ENCODE measurements at places on chromosomes 12 and 14.

GRCh38 chr14:91796617-91797347 is 64.9 kb upstream of the CATSPERB start:
- no peak for DNase-seq

GRCh38 chr14:94682061-94682516 is 69.9 kb downstream of the SERPINA3 start:
- DNase-seq = no peak

DNA sequence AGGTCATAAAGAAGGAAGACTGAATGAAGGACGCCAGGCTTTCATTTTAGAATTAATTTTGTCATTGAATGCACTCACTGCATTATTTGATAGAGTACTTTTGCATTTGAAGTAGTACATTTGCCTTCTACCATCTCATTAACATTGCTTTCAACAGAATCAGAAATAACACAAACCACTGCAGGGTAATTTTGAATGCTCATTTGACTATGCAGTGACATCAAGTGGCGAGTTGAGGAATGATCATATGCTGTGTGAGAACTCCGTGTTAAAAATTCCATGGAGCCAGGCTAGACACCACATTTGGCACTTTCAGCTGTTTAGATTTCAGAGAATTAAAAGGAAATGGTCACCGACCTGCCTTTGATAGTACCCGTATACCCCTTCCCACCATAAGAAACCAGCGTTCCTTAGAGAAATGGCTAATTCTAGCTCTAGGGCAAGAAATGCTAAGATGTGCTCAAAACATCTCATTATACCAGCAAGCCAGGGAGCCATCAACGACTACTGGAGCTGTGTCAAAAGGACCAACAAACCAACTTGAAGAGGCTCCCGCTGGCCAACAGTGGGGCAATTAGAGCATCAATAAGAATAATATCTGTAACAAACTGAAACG is 16.5 kb downstream of the HEBP1 start:
- peak; percentile 7 for DNase-seq

DNA sequence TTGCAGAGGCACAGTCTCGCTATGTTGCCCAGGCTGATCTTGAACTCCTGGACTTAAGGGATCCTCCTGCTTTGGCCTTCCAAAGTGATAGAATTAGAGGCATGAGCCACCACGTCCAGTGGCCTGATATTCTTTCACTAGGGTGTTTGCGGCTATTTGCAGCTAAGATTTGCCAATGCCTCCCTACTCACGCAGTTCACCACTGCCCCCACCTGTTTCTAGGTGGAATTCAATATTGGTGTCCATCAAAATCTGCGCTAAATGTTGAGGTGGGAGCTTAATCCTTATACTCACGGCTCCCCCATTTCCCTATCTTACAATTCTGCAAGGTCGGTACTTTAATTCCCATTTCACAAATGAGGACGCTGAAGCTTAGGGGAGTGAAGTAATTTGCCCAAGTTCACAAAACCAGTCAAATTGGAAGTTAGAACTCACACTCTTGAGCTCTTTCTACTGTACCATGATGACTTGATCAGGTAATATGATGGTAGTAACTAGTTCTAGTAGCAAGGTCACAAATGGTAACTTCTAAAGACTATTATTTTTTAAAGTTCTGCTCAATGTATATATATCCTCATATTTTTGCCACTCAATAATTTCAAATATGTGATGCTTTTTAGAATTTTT is 22.1 kb upstream of the LRRC9 start:
- peak; percentile 80 for DNase-seq

- no peak for DNase-seq
Observed at GRCh38 chr12:91182636-91183455, at the start of gene DCN. Gene DCN, minus strand, starts transcription at chr12:91182817. Its CDS starts 4,265 bp downstream, at chr12:91178552.

- DNase-seq = no peak
Observed at GRCh38 chr12:13591059-13591458, 390.3 kb downstream of the GRIN2B start.

DNA sequence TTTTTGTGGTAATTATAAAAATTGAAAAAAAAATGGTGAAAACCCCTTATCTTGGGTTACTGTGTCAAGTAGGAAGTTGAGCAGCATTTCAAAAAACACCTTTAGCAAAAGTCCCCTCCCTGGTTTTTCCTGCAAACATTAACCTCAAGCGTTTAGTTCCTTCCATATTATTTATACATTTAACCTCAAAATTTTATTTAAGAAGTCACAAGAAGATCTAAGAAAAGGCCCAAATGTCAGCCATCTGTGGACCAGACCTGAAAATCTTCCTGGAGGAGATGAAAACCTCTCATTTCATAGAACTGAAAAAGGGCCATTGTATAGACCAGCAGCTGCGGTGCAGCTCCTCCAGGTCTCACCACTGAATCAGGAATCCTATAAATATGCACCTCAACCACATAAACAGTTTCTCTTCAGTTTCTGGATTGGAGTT is 40.4 kb upstream of the BTG1 start:
- no peak for DNase-seq

- no peak for DNase-seq
Observed at GRCh38 chr12:17579205-17580026, 510.6 kb downstream of the RERGL start.

DNA sequence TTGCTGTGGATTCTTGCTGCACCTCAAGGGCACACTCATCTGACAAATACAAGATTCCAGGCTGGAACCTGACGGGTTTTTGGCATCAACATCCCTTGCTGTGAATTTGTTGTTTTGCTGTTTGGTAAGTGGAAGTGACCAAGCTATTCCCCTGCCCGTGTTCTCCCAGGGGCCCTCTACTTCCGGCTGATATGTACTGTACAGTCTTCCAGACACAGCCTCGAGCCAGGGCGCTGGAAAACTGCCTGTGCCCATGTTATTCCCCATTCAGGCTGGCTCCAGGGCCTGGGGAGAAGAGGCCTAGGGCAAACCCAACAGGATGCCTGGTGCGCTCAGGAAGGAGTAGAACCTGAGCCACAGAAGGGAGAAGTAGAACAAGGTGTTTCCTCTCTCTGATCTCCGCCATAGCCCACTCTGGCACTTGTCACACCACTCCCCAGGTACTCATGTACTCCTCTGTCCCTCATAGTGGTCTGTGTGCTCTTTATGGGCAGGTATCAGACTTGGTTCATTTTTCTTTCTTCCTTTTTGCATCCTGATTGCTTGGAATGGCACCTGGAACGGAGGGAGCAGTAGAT is 67.8 kb upstream of the LTA4H start:
- no peak for DNase-seq

DNA sequence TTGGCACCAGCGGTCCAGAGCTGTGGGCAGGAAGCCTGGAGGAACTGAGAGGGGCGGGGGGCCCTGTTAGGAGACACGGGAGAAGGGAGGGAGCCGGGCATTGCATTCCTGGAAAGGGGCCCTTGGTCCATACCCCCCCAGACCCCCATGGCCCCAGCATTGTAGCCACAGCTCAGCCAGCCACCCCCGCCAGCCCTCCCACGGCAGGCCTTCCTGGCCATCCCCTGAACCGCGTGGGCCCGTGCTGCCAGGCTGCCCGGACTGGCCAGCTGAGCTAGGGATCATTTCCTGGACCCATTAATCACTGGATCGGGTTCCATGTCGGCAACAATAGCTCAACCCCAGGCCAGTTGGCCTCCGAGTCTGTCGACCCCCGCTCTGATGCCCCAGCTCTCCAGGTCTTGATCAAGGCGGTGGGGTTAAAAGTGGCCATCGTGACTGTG is 39.8 kb upstream of the DIO3 start:
- DNase-seq = no peak

DNA sequence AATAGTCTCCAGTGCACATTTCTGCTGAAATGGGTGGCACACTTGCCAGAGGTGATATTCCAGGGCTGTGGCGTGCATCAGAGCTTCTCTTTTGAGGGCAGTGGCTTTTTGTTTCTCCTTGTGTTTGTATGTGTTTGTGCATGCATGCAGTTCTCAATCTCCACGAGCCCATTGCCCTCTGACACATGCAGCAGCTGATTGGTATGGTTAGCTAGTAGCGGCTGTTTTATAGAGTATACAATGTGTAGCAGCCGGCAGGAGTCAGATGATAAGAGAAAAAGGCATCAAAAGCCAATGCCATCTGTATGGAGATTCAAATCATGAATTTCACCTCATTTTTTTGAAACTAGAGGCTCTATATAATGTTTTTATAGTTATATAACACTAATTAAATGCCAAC is 616.9 kb upstream of the STXBP6 start:
- no peak for DNase-seq

DNA sequence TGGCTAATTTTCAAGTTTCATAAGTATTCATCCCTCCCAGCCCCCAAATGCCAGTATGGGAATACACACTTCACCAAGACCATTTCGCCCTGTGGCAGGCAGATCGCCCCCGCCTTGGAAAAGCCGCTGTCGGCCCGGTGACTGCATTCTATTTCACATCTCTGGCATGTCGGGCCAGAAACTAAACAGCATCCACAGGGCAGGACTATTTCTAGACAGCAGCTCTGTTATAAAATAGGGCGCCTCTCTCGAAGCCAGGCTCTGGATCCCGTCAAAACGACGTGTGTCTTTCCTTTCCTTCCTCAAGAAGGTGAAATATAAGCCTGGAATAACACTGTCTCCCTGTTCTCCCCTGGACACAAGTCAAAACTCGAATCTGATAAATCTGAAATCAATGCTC is 56.8 kb downstream of the GSC start:
- DNase-seq = no peak

GRCh38 chr12:48961331-48961730 is 4.0 kb upstream of the ARF3 start:
- DNase-seq = no peak

GRCh38 chr14:86532219-86532618 is 1002.3 kb downstream of the FLRT2 start:
- DNase-seq = no peak

DNA sequence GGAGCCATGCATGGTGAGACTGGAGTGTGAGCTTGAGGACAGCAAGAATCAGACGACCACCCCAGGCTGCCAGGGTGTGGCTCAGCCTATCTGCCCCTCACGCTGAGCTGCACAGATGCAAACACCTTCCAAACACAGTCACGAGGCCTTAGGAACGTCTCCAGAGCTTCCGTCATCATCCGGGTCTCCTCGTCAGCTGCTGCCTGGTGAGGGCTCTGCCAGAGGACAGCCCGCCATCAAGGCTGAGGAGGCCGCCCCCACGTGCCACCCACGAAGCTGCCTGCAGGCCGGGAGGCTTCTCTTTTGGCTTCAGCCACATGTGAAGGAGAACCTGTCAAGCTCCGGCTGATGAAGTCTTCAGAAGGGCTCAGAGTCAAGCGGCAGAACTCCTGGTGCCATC is 13.4 kb downstream of the DDX51 start:
- DNase-seq = no peak

- no peak for DNase-seq
Observed at GRCh38 chr12:80087486-80088213, 11.7 kb upstream of the OTOGL start.

GRCh38 chr12:52050116-52050757 is 1.0 kb upstream of the NR4A1 start:
- DNase-seq = no peak

DNA sequence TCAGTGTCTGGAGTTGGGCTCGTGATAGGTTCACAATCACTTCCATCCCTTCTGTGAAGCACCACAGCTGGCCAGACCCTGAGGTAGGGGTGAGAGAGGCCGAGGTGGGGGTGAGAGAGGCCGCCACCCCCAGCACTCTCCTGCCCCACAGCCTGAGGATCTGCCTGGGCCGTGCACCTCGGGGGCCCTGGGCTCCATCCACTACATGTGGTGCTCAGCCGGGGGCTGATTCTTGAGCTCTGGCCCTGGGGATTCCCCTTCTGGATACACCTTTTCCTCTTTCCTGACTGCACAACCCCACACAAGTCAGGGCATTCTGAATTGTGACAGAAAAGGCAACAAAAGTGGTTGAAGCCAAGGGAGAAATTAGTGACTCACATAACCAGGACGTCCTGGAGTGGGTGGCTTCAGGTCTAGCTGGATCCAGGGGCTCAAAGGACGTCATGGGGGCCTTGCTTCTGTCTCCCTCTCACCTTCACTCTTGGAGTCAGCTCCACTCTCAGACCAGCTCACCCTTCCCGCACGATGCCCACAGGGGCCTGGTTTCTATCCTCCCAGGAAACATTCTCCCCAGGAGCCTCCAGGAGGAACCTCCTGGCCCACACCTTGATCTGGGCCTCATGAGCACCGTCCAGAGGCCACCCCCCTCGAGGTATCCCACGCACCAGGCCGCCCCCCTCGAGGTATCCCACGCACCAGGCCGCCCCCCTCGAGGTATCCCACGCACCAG is 12.1 kb upstream of the FBRSL1 start:
- DNase-seq = no peak

DNA sequence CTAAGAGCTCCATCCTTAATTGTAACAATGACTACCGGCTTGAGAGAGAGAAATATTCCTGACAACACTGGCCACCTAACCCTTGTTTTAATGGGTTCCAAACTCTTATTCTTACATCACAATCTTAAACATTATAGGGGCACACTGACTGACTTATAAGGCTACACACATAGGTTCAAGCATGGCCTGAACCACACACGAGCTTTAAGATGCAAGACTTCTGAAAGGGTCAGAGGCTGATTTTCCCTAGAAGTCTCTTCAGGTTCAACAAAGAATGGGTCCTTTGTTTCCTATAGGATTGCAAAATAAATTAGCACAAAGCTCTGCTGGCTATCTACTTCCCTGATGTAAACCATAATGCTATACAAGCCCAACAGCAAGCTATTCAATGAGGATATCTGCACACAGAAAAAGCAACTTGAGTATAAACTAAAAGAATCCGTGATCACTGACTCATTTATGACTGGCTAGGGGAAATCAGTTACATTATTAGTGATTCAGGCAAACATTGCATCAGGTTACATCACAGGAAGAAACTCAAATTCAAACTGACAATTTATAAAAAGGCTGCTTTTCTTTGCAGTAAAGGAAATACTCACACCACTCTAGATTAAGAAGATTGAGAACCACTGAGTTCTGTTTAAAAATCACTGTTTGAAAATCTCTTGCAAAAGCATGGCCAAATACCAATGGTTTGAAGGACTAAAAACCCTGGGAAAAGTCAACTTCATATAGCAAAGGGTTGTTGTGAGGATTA is 8.5 kb downstream of the BTG1 start:
- no peak for DNase-seq

DNA sequence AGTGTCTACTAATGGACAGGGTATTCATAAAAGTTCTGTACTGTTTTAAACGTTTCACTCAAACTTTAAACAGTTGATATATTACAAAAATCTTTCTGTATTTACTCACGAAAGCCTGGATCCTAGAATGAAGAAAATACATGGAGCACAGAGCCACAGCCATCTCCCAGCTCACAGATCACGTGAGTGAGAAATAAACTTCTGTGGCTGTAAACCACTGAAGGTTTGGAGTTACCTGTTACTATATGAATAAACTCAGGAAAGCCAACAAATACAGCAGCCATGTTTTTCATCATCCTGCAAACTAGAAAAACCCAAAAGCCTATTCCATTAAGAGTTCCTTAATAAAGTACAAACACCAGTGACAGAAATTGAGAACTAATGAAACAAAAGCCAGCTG is 867 bp upstream of the TDG start:
- no peak for DNase-seq

DNA sequence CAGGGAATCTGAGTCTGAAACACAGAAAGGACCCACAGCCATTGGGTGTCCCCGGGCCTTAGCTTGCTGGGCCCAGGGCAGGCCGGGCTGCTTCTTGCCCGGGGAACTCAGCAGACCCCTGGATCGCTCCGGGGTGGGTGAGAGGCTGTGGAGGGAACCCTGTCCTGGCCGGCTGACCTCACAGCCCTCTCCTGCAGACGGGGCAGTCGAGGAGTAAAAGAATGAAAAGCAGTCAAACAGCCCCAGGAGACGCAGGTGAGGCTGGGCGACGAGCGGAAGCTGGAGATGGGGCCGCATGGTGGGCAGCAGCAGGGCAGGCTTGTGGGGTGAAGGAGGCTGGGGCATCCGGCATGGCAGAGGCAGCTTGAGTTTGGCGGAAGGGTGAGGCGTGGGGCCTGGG is 57.0 kb downstream of the KIF26A start:
- no peak for DNase-seq

All from NCI-H524 (cell line).